ENCODE measurements at places on chromosomes 4 and X. TPM values are rescaled to one million over a fixed set of nuclear protein-coding genes. Genes with fewer than 3 reads are reported as not detected.

CXorf65 gene
- polyA plus RNA-seq, result 0.28 TPM

NR3C2 gene
- polyA plus RNA-seq, result 10.7 TPM

CSAG1 gene
- polyA plus RNA-seq, result not detected

GAB3 gene
- 8.4 TPM for polyA plus RNA-seq

ART3 gene
- polyA plus RNA-seq, result 0.46 TPM

XPNPEP2 gene
- polyA plus RNA-seq, result 8.2 TPM

DNA sequence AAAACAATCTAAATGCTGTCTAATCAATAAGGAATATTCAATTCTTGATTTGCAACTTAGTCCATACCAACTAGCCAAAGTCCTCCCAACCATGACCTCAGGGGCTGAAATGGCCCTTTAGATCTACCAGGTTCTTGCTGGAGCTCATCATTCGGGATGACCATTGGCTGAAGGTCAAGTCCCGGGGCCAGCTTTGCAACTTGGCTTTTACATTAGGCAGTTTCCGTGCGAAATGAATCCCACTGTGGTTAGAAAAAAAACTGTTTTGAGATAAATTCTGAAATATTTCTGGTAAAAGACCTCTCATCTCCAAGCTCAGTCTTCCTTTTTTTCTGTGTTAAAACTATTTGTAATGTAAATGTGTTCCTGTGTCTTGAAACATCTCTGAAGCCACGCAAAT, 178.6 kb downstream of the TENM3 start:
- no peak for DNase-seq

- no peak for DNase-seq
Observed at GRCh38 chrX:75301060-75301459, 27.2 kb downstream of the UPRT start.

DNA sequence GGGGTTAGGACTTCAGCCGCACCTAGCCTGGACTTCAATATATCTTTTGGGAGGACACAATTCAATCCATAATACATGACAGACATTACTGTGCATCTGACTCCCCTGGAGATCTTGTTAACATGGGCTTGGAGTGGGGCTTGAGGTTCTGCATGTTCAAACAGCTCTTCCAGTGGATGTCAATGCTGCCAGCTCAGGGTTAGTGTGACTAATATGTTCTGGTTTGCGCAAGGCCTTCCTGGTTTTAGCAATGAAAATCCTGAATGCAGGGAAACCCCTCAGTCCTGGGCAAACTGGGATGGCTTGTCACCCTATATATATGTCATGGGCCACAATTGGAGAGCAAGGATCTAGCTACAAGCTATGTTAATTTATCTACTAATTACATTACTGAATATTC, 2.7 kb upstream of the TSPAN7 start:
- no peak for DNase-seq

GRCh38 chr4:94653984-94654609, 103.7 kb upstream of the BMPR1B start:
- no peak for DNase-seq

GRCh38 chrX:40166582-40166981, 68.8 kb upstream of the BCOR start:
- DNase-seq, result no peak

DNA sequence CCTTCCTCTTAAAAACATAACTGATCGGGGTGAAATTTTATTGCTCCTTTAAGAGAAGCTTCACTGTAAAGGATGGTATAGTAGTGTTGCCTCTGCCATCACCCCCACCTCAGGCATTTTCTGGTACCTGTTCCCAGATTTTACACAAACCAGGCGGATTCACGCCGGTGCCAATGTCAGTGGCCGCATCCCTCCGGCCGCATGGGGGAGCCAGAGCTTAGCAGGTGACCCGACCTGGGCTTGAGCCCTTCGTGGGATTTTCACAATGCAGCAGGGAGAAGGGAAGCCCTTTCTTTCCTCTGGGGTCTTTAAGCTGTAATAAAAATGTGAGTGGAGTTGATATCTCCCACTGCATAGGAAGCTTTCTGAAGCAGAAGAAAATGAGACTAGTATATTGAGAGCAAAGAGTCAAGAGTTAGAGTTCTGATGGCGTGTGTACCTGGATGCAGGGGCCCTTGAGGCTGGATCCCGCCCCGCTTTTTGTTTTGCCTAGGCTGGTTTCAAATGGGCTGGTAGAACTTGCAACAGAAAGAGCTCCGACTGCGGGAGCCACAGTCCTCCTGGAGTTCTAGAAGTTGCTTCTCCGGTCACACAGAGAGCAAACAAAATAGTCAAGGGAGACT, 59.4 kb downstream of the POLR2B start:
- peak; percentile 48 for DNase-seq

DNA sequence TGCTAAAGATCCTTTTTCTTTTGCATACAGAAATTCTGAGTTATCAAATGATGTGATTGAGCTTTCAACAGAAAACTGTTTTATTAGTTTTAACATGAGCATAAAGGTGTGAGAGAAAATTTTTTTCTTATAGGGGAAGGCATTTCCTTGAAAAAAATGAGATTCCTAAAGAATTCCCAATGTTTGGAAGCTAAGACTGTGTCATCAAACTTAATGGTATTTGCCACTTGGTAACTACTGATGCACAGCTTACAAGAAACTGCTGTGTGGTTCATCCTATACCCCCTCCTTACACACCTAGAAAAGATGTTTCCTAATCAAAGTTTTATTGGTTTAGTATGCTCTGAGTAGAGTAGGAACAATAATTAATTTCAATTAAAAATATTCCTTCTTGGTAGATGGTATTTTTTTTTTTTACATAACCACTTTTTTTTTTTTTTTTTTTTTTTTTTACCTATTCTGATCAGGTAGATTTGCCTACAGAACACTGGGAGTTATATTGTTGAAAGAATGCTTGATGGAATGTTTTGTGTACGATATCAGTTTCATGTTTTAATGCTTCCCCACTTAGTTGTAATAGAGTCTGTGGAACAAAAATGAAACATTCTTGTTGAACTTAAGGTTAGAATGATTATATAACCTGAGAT, 6.0 kb downstream of the PTPN13 start:
- DNase-seq, result no peak

GRCh38 chr4:181601103-181601502, 642.1 kb upstream of the TENM3 start:
- no peak for DNase-seq

- DNase-seq, result no peak
Observed at GRCh38 chrX:97050392-97050791, 166.7 kb downstream of the RPA4 start.

GRCh38 chr4:154807042-154807630, 26.1 kb downstream of the RBM46 start:
- peak; percentile 15 for DNase-seq

GRCh38 chr4:170446782-170447181, 357.0 kb upstream of the AADAT start:
- no peak for DNase-seq

- no peak for DNase-seq
Observed at GRCh38 chrX:9953396-9953795, 13.8 kb upstream of the CLDN34 start.

- peak; percentile 60 for DNase-seq
Observed at GRCh38 chr4:183986971-183987946, 82.2 kb downstream of the STOX2 start.

DNA sequence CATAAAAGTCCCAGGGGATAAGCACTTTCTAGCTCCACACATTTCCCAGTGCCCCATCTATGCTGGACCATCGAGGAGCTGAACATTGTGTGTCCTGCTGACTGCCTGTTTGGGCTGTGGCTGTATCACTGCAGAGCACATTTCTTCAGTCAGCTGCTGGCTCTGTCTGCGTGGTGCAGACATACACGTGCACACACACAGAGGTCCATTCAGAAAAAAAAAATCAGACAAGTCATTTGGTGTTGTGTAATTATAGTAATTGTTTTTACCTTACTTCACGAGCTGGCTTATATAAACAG, 1.1 kb upstream of the PDLIM3 start:
- no peak for DNase-seq

DNA sequence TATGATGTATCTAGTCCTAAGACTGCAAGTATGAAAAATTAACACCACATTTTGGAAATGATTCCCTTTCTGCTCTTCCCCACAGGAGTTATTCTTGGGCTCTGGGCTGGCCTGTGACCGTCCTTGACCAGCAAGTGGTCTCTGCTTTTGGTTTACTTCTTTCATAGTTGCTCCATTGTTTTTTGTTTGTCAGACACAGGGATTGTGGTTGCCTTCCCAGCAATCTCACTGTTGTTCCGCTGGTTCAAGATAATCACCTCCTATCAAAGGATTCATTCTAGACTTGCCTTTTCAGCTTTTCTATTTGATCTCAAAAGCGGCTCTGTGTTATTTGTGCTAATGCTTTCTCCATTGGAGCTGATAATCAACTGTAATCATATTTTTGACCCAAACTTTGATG, 218.8 kb downstream of the MGST2 start:
- no peak for DNase-seq
